Stimulated activated CD8-positive, alpha-beta memory T cell treated with anti-CD3 and anti-CD28 coated beads, Interleukin-2, amount 100 ng/mL, for 1 hour (primary cell): ENCODE measurements at places on chromosomes 16 and 17.

- no peak for DNase-seq
Observed at GRCh38 chr17:20174588-20175265, 165.6 kb downstream of the SPECC1 start.

DNA sequence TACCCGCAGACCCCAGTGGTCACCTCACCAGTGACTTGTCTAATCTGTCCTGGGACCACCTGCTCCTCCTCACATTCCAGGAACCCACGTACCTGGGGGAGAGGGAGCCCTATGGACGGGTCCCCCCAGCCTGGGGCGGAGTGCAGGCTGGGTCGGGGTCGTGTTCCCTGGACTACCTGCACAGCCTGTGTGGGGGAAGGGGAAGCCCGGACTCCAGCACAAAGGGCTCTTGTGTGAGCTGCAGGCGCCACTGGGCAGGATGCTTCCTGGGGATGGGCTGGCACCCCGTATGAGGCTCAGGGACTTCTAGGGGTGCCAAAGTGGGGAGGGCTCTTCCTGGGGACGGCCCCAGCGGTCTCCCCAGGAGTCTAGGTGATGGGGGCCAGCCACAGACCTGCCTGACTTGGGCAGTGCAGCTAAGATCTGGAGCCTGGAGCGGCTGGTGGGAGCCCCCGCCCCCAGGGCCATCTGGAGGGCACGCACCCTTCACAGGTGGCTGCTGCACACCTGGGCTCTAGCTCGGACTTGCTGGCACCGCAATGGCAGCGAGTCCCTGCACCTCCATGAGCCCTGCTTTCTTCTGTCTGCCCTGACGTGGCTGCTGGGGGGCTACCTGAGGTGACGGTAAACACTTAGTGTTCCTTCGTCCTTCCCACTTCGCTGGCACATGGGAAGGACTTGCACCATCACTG is 7.5 kb downstream of the VASN start:
- no peak for DNase-seq

- no peak for DNase-seq
Observed at GRCh38 chr17:16924696-16925440, 47.0 kb downstream of the TNFRSF13B start.

GRCh38 chr16:4486126-4486893 is 10.1 kb downstream of the HMOX2 start:
- no peak for DNase-seq

- DNase-seq = no peak
Observed at GRCh38 chr16:4323845-4324488, 8.1 kb downstream of the GLIS2 start.

DNA sequence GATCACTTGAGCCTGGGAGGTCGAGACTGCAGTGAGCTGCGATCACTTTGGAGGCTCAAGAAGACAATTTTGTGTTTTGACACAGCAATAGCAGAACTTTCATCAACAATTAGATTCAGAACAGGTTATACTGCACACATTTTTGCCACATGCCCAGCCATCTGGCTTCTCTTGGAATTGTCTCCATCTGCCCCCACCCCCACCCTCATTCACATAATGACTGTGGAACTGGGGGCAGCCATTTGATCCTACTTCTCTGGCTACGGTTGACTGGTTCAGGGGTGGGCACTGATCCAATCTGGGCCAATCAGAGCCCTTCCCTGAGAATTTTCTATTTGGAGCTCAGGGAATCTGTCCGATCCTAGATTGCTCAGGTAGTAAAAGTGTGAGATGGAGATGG is 14.0 kb downstream of the TMEM92 start:
- no peak for DNase-seq

DNA sequence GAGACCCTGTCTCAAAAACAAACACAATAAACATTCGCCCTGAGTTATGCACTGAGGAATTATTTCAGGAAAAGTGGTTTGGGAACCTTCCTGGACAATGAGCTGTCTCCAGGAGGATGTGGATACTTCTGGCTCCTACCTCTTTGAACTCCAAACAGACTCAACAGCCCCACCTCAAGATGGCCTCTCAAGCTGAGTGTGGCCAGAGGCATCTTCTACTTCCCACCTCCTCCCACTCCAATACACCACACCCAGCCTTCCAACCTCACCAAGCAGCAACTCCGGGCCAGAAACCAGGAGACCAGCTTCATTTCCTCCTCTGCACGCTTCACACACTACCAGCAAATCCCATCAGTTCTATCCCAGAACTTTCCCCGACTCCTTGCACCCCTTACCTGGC is 11.6 kb downstream of the HBQ1 start:
- DNase-seq = no peak

GRCh38 chr17:58475985-58476384 is 12.2 kb downstream of the HSF5 start:
- DNase-seq = no peak

DNA sequence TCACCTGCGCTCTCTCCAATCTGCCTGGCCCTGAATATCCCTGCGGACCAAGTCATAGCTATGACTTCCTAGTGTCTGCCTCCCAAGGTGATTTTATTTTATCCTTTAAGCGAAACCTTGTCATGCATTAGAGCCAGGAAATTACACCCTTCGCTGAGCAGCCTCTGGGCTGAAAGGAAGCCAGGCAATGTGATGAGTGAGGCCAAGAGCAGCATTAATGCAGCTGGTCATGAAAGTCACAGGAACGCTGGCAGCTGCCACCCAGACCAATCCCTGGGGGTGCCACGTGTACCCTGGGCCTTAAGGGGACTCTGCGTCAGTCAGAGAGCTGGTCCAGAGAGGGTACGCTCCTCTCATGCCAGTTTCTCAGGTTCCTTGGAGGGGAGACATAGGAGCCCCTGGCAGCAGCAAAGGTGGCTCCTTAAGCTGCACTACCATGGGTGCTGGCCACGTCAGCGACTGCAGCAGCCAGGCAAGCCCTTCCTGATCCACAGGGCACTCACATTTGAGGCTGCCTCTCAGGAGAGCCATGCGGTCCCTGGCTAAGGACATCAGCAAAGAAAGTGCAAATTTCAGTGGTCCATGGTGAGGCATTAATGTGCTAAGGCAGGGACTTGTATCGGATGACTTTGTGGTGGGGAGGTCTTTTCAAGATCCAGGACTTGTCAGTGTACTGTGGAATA is 42.7 kb upstream of the WSCD1 start:
- DNase-seq = no peak

GRCh38 chr17:43135454-43135819 is 10.3 kb upstream of the BRCA1 start:
- no peak for DNase-seq

DNA sequence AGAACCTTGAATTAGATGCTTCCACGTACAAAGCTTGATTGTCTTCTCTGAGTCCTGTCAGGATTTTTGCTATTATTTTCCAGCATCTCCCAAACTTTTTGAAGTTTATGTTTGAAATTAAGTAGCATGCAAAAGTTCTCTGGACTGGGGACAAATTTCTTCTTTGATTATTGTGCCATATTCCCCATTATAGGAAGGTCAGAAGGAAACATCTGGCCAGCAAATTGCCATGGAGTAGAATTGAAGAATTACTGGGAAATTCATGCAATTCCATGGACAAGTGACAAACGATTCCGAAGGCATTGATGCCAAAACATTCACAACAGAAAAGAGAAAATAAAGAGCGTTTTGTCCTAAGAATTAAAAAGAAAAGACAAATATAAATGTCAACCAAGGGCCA is 737.2 kb downstream of the CDH11 start:
- DNase-seq = no peak

DNA sequence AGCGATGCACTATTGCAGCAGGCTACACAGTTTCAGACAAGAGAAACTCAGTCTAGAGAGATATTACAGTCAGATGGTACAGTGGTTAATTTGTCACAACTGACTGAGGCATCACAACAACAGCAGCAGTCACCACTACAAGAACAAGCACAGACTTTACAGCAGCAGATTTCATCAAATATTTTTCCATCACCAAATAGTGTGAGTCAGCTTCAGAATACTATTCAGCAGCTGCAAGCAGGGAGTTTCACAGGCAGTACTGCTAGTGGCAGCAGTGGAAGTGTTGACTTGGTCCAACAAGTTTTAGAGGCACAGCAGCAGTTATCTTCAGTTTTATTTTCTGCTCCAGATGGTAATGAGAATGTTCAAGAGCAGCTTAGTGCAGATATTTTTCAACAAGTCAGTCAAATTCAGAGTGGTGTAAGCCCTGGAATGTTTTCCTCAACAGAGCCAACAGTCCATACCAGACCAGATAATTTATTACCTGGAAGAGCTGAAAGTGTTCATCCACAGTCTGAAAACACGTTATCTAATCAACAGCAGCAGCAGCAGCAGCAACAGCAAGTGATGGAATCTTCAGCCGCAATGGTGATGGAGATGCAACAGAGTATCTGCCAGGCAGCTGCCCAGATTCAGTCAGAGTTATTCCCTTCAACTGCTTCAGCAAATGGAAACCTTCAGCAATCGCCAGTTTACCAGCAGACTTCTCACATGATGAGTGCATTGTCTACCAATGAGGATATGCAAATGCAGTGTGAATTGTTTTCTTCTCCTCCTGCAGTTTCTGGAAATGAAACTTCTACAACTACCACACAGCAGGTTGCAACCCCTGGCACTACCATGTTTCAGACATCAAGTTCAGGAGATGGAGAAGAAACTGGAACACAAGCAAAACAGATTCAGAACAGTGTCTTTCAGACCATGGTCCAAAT is 34.1 kb downstream of the NQO1 start:
- no peak for DNase-seq

DNA sequence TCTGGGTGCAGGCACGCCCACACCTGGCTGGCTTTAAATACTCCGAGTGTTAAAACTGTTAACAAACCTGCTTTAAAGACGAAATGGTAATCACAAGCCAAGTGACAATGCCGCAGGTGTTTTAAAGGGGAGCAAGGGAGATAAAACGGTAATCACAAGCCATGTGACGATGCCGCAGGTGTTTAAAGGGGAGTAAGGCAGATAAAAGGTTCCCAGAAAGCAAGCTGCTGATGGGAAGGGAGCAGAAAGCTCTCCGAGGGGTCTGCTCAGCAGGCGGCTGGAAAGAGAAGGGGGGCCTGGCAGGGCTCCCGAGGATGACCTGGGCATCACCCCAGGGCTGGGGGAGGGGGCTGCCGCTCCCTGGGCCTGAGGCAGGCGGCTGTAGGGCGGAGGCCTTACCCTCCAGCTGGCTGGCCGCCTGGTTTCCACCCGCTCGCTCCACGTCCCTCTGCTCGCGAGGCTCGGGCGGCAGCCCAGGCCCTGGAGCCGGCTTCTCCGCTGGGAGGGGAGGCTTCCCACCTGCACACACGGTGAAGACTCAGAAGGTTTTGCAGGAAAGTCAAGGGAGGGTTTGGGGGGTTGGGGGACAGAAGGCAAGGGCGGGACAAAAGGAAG is 12.1 kb downstream of the NDUFAF8 start:
- no peak for DNase-seq

GRCh38 chr17:78658281-78658785 is 81.1 kb upstream of the DNAH17 start:
- no peak for DNase-seq

- DNase-seq = no peak
Observed at GRCh38 chr16:48013491-48013901, 142.3 kb downstream of the ABCC12 start.

DNA sequence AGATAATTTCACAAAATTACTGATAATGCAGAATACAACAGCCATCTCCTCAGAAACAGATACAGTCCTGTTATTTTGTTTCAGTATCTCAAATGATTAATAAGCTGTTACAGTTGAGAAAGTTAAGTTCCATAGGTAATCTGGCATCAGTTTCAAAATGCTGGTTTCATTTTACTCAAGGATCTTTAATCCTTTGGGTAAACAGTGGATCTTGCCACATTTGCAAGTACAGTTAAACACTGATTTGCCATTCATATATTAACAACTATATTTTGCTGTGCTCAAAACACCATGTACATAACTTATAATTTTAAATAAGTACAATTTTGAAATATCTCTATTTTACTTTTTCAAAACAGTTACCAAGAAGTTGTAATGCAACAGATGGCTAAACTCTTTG is 31.2 kb downstream of the RPGRIP1L start:
- no peak for DNase-seq

- no peak for DNase-seq
Observed at GRCh38 chr17:51154176-51154575, 817 bp downstream of the NME1 start.

GRCh38 chr16:27108826-27109665 is 42.3 kb downstream of the C16orf82 start:
- DNase-seq = no peak

- DNase-seq = no peak
Observed at GRCh38 chr16:68436581-68436980, 11.7 kb downstream of the SMPD3 start.

DNA sequence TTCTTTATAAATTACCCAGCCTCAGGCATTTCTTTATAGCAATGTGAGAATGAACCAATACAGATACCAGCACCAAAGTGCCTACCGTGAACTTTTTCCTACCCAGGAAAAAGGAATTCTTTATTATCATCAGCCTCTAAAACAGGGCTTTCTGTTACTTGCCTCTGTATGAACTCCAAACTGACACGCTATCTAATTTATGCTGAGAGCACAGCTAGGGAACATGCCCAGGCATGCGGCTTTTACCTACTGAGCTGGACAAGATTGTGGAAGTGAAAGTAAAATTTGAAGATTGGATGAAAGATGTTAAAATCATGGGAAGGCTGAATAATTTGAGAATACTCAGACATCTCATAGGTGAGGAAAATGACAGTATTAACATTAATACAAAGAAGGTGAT is 24.4 kb upstream of the ADCY9 start:
- no peak for DNase-seq

GRCh38 chr16:15037003-15037402 is 18.9 kb downstream of the NTAN1 start:
- DNase-seq = no peak

- DNase-seq = no peak
Observed at GRCh38 chr17:44628243-44629188, 27.8 kb upstream of the MEIOC start.

DNA sequence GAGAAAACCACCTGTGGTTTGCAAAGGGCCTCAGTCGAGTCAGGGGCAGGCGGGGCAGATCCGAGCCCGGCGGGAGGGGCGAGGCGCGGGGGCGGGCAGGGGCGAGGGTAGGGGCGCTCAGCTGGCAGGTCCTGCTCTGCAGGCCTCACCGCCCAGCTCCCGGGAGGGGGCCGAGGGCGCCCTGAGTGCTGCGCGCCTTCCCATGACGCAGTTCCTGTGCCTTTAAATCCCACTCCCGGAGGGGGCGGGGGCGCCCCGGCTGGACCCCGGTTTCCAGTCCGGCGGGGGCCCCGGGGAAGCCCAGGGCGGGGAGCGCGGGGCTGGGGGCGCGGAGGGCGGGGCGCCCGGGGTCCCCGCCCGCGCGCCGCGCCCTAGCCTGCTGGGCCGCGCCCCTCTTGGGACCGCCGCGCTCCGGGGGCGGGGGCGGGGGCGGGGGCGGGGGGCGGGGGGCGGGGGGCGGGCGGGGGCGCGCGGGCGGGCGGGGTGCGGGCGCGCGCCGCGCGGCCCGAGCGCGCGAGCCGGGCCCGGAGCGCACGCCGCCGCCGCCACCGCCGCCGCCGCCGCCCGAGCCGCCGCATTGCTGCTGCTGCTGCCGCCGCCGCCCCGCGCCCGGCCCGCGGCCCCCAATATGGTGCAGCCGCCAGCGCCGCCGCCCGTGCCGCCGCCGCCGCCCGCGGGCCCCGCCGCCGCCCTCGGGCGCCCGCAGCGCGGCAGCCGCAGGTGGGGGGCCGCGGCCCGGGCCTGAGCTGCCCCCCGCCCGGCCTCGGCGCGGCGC is at the start of gene JPH3:
Gene JPH3 (plus strand): TSS at position 508 of the 775 bp plus-strand sequence. CDS start 639 bp downstream, outside the sequence.
- DNase-seq = no peak

GRCh38 chr17:6544011-6544370 is 12.4 kb downstream of the PITPNM3 start:
- DNase-seq = no peak
